ENCODE measurements at places on chromosomes 13 and 19.

DNA sequence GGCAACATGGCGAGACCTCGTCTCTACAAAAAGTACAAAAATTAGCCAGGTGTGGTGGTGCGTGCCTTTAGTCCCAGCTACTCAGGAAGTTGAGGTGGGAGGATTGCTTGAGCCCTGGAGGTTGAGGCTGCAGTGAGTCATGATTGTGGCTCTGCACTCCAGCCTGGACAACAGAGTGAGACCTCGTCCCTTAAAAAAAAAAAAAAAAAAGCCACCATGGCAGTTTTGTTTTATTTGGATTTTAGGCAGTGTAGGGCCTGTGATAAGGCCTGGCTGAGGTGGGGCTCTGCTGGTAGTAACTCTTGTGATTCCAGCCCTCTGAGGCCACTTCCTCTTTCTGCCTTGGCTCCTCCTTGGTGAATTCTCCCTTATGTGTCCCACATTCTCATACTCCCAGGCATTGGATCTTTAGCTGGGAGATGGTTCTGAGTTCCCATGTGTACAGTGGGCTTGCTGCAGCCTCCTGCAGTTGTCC lies 39.2 kb downstream of the GATAD2A start:
- DNase-seq: peak; percentile 43

- DNase-seq: no peak
Measured at GRCh38 chr13:112065867-112066623, 904 bp upstream of the SOX1 start.

DNA sequence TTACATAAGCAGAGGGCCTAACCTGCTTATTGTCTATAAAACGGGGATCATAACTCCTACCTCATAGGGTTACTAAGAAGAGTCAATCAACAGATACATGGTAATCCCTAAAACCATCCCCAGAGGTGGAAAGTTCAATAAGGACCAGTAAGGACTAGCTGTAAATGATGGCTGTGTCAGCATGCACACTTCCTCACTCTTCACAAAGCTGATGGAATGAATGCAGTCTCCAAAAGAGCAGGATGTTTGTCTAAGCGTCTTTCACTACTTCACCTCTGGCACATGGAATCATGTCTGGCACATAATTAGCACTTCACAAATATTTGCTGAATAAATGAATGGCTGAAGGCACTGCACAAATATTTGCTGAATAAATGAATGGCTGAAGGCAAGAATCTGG lies 134.2 kb downstream of the MIPEP start:
- no peak for DNase-seq

DNA sequence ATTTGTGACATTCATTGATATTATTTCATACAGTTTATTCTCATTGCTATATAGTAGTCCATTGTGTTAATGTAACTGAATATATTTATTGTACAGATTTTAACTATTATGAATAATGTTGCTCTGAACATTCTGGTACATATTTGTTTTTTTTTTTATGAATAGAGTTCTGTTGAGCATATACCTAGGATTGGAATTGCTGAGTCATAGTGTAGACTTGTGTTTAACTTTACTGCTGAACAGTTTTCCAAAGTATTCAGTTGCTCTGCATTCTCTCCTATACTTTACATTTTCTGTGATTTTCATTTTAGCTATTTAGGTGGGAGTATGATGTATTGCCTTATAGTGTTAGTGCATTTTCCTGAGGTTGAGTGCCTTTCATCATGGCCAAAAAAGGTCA lies 97.5 kb downstream of the MAB21L1 start:
- peak; percentile 2 for DNase-seq

DNA sequence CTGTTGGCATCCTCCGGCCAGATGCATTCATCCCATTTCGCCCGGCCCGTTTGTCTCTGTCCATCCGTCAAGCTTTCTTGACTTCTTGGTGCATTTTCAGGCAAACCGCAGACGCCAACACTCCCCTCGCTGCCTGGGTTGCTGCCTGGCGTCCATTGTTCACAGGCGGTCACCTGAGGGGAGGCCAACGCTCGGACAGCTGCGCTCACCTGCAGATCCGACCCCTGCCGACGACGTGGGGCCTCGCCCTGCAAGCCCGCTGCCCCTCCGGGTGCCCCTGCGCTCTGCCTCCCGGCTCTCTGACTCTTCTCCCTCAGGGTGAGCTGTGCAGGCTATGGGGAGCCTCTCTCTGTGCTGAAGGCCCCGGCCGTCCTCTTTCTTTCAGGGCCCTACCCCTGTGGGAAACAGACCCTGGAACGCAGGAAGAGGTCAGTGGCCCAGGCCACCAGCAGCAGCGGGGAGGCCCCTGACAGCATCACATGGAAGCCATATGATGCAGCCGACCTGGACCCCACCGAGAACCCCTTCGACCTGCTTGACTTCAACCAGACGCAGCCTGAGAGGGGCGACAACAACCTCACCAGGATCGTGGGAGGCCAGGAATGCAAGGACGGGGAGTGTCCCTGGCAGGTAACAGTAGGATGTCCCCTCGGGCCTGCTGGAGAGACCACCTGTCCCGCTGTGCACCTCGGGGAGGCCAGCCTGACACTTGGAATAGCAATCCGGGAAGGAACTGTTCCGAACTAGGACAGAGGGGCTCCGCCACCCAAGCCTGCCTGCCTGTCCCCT lies 14.8 kb upstream of the PROZ start:
- no peak for DNase-seq

All from fibroblast of villous mesenchyme (primary cell).